Ureter (tissue), 1 donor: ENCODE measurements at places on chromosomes 11 and 22. TPM values are rescaled to one million over a fixed set of nuclear protein-coding genes. Genes with fewer than 3 reads are reported as not detected.

- DNase-seq = no peak
Observed at GRCh38 chr11:116598556-116598955, 174.2 kb downstream of the BUD13 start.

- DNase-seq = peak; percentile 85
Observed at GRCh38 chr11:35927682-35928081, 16.2 kb upstream of the LDLRAD3 start.

DNA sequence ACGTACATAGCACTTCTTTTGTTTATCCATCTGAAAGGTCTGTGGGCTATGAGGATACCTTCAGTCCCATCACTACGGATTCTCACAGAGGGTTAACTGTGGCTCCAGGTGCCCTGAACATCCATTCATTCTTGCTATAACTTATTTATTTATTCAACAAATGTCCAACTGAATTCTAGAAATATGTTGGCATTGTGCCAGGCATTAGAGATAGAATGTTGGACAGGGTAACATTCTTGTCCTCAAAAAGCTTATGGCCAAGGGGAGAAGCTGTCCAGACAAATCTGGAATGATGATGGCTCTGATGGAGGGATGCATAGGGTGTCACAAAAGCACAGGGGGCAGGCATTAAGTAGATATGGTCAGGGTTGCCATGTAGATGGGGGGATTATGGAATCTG is 8.4 kb downstream of the OLFML1 start:
- no peak for DNase-seq

- peak; percentile 63 for DNase-seq
Observed at GRCh38 chr22:40044870-40045834, 50.4 kb downstream of the FAM83F start.

DNA sequence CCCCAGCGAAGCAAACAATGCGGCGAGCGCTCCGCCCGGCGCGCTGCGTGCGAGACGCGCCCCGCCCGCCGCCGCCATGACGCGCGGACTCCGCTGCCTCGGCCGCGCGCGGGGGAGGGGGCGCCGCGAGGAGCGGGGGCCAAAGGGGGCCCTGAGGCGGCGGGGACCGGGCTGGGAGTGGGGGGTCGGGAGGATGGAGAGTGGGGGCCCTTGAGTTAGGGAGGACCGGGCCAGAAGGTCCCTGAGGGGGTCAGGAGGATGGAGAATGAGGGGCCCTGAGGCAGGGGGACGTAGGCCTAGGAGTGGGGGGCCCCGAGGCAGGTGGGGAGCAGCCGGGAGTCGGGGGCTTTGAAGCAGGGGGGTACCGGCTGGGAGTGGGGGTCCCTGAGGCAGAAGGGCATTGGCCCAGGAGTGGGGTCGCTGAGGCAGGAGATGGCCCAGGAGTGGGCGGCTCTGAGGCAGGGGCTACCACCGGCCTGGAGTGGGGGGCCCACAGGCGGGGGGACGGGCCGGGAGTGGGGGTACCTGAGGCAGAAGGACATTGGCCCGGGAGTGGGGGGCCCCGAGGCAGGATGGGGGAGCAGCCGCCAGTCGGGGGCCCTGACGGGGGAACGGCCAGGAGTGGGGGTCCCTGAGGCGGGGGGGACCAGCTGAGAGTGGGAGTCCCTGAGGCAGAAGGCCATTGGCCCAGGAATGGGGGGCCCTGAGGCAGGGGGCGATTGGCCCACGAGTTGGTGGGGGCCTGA is at the start of gene BRD1:
TSS of gene BRD1 (minus strand) at position 21 of the 746 bp plus-strand sequence. CDS start 3,556 bp downstream, outside the sequence.
- DNase-seq = no peak

GRCh38 chr11:115334932-115335788 is 169.1 kb downstream of the CADM1 start:
- DNase-seq = no peak

The RIC3 gene
- 60.8 TPM for total RNA-seq

The UPK2 gene
- 240 TPM for total RNA-seq

The JHY gene
- total RNA-seq = 11.1 TPM

The DAGLA gene
- 2.7 TPM for total RNA-seq
